ENCODE measurements at places on chromosomes 1 and 21.

- DNase-seq, result no peak
Observed at GRCh38 chr1:9449976-9450696, 89.1 kb upstream of the SLC25A33 start.

- no peak for DNase-seq
Observed at GRCh38 chr1:19725606-19726005, 60.9 kb downstream of the HTR6 start.

DNA sequence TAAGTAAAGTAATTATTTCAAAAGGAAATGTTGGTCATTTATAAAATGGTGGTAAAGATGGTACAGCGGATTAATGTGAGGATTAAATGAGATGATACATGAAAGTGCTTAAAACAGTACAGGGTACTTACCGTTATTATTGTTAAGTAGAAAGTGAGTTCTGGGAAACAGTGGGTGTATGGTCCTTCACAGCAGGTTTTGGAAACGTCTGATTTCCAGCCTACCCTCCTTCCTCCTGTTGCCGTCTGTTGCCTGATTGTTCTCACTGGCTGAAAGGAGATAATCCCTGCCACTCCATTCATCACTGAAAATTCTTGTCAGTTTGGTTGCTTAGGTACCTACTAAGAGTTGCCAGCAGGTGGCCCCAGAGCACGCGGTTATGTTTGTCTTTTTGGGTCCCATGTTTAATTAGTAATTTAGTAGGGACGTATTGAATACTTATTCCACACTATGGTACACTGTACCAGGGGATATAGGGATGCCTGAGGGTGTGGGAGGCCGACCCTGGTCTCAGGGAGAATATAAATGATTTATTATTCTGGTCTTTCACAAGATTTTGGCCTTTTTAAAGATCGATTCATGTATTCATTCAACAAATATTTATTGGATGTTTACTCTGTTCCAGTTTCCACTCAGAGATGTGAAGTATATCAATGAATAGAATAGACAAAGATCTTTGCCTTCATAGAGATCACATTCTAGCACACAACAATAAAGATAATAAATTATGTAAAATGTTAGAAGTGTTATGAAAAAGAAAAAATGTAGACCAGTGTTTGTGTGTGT, 30.8 kb upstream of the RPTN start:
- DNase-seq, result peak; percentile 87

DNA sequence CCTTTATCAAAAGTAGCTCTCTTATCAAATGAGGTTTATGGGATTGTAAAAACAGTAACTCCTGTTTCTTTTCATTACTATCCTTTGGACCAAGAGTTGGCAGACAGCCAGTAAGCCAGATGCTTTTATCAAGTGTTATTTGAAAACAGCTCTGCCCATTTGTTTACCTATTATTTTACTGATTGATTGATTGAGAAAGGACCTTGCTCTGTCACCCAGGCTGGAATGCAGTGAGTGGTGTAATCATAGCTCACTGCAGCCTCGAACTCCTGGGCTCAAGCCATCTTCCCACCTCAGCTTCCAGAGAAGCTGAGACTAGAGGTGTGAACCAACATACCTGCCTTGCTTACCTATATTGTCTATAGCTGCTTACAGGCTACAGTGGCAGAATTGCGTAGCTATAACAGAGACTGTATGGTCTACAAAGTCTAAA, 3.6 kb downstream of the PRKAB2 start:
- DNase-seq, result no peak

DNA sequence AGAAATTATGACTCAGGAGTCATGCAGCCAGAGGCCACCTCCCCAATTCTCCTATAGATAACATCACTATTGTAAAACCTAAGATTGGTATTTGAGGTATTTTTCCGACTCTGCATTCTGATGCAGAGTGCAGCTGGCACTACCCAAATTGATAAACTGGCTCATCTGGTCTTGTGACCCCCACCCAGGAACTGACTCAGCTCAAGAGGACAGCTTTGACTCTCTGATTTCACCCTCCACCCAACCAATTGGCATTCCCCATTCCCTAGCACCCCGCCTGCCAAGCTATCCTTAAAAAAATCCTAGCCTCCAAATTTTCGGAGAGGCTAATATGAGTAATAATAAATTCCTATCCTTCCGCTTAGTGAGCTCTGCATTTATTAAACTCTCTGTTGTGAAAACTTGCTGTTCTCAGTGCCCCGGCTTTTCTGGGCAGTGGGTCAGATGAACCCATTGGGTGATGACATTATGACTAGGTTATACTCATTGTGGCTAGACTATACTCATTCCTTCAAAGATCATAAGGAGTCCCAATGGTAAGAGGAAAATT, 39.4 kb upstream of the EPS15 start:
- no peak for DNase-seq

- peak; percentile 70 for DNase-seq
Observed at GRCh38 chr1:119327450-119328155, 41.0 kb upstream of the HAO2 start.

GRCh38 chr1:56520016-56520601, 59.3 kb downstream of the PLPP3 start:
- DNase-seq, result no peak

DNA sequence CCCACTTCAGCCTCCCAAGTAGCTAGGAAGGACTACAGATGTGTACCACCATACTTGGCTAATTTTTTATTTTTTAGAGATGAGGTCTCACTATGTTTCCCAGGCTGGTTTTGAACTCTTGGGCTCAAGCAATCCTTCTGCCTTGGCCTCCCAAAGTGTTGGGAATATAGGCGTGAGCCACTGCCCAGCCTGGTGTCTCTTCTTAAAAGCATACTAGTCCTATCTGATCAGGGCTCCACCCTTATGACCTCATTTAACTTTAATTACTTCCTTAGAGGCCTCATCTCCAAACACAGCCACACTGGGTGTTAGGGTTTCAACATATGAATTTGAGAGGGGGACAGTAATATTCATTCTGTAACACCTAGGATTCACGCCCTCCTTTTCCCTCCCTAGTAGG, 130.9 kb downstream of the GLIS1 start:
- DNase-seq, result no peak

GRCh38 chr1:3915551-3916121, 15.6 kb upstream of the C1orf174 start:
- peak; percentile 36 for DNase-seq

DNA sequence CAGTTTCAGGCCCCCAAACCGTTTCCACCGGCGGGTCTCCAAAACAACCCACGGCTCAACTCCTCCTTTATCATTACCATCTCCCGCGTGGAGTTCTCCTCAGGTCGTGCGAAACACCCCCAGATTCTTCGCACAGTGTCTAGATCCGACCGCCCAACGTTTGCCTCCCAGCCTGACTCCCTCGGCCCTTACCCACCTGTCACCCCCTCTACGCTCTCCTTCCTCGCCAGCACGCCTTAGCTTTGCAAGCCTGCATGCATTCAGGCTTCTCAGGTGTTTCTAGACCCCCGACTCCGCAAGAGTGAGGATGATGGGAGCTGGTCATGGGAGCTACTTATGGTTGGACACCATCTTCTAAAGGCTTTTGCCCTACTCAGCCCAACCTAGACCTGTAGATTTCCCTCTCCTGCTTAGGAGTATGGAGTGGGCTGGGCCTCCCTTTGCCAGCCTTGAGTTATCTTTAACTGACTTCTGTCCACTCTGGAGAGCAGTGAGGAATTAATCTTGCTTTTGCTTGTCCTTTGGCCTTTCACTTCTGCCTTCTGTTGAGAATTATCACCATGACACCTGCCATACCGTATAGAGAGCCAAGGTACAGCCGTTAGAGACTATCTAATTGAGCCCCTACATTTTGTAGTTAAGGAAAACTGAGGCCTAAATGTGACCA, 865 bp downstream of the ATP5IF1 start:
- DNase-seq, result peak; percentile 71

DNA sequence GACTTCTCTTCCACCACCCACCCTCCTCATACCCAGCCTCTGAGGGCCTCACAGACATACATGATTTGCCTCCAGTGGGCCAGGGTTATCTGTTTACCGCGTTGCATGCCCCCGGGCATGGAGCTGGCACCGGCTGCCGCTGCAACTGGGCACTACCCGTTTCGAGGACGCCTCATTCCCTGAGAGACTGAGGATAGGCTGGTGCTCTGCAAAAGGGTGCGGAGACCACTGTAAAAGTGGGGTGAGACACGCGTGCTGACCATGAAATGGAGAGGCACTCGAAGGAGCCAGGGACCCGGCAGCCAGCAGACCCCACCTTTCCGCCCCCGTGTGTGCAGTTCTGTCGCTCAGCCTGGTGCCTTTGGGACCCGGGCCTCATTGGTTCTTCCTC, 20.6 kb downstream of the TP73 start:
- DNase-seq, result no peak

DNA sequence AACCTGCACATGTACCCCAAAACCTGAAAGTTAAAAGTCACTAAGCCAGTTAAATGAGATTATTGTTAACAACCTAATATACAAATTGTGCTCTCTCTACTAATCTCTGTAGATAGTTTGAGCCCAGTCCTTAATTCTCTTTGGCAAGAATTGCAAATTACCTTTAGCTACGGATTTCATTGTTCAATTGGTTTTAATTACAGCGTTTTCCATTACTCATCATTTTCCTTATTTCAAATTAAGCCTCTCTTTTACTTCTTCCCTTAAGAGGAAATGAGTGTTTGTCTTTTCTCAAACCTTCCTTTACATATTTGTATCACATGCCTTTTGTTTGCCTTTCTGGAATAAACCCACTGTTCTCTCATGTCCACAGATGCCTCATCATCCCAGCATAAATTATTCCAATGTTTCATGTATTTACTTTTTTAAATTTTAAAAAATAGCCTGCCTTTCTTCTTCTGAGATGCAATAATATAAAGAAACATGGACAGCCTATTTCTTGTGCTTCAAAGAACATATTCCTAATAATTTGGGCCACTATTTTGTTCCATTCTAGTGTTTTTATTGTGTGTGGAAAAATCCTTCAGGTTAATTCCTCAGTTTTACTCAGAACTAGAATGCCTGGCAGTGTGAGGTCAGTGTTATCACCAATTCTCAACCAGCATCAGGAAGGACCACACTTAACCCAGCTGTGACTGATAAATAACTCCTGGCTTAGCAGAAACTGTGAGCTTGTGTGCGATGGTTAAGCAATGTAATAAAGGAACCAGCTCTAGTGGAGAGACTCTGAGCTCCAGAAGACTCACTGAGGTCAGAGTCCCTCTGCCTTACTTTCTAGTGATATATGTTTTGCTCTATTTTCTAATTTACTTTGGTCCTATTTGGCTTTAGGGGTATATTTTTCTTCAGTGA, 600.5 kb downstream of the LTN1 start:
- no peak for DNase-seq

- DNase-seq, result no peak
Observed at GRCh38 chr1:27979151-27979858, 19.5 kb downstream of the XKR8 start.

DNA sequence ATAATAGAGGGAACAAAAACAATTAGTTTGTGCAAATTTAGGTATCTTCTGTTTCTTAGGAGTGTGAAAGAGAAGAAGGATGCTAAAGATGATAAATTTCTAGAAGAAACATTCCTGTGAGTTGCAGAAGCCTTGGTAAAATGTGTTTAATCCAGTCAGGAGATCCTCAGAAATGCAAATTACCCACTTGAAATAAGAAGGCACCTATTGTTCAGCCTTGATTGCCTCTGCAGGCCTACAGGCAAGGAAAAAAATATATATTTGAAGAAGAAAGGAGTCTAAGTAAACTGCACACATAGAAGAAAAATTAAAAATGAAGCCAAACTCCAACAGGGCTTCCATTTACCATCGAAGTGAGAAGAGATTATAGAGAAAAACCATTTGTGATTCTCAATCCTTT, 51.0 kb upstream of the LHX8 start:
- no peak for DNase-seq

GRCh38 chr1:211591980-211592493, 13.1 kb upstream of the SLC30A1 start:
- DNase-seq, result no peak

Data from activated effector memory CD4-positive, alpha-beta T cell treated with anti-CD3 and anti-CD28 coated beads, Interleukin-2, amount 50 U/mL, for 16 hours (primary cell).